ENCODE measurements at places on chromosomes 1 and 21.
A peak's percentile ranks its signal among the peaks of the same experiment; 100 is the strongest.

DNA sequence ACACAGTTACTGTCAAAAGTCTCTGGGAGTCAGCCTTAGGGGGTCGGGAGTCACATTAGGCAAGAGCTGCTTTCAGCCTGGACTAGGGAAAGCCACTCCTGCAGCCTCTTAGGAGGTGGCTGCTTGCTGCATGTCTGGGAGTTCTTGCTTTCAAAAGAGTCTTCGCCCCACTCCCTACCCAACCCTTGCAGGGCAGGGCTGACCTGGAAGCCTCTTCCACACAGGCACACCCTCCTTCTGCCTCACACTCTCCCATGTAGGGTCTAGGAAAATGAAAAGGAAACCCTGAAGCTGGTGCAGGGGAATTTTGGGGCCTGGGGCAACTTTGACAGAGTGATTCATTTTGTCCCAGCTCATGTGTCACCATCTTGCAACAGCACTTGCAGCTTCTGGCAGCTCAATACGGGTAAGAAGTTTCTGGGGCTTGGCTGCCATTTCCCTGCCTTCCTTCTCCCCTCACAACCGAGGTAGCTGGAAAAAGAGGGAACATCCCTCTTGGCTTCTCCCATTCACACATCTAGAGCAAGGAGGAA lies 37.3 kb downstream of the KCND3 start:
- DNase-seq, result no peak

- no peak for DNase-seq
These were observed 33.4 kb downstream of the HMCN1 start for GRCh38 chr1:185767508-185768120.

GRCh38 chr1:109475261-109475660 lies 8.4 kb upstream of the ATXN7L2 start:
- no peak for DNase-seq

- no peak for DNase-seq
These were observed 3.2 kb upstream of the NADK start for GRCh38 chr1:1781526-1781903.

DNA sequence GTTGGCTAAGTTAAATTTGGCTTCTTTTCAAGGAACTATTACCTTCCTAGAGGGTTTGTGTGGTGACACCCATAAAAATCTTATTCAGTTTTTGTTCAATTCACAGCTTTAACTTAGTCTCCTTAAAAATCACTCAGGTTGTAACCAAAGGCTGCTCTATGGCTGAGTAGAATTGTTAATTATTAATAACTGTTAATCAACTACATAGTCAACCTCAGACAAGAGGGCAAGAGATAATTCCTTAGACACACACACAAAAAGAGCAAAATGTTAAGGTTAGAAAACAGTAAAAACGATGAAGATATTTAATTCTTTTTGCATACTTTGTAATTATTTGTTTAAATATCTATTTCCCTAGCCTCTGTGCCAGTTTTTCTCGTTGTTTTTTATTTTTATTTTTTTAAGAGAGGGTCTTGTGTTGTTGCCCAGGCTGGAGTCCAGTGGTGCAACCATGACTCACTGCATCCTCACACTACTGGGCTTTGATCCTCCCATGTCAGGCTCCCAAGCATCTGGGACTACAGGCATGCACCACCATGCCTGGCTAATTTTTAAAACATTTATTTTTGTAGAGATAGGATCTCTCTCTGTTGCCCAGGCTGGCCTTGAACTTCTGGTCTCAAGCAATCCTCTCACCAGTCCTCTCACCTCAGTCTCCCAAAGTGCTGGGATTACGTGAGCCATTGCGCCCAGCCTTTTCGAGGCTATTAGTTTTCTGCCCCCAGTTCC lies 215.2 kb downstream of the DISC1 start:
- DNase-seq, result no peak

GRCh38 chr1:230629511-230629910 lies 12.8 kb upstream of the COG2 start:
- no peak for DNase-seq

DNA sequence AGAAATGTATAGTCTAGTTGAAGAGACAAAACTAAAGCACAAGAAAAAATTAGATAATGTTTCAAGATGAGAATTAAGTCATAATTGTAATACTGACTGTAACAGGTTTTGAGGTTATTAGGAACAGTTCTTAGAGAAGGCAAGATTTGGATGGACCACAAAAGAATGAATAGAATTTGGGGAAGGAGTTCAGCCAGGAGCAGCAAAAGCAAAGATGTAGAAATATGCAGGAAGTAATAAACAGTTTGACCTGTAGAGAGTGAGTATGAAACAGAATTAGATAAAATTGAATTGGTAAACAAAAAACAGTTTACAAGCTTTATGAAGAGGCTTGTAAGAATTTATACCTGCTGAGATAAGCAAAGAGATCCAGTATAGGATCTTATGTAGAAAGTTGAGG lies 16.3 kb downstream of the VPS45 start:
- no peak for DNase-seq

- no peak for DNase-seq
These were observed 363.3 kb downstream of the RPS6KC1 start for GRCh38 chr1:213414346-213414745.

DNA sequence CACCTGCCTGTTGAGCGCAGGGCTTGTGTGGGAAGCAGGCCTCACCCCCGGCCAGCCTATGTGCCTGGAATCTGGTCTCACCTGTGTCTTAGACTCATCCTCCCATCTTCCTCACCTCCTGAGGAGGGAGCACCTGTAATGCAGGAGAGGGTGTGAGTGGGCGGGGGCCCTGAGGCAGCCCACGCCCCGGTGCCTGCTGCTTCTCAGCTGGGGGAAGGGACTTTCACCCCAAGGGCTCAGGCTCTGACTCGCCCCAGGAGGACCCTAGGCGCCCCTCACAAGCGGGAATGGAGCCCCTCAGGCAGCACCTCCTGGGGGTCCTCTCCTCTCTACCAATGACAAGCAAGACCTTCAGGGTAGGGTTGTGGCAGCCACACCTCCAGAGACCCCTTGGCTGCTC lies 6.7 kb upstream of the ZNF670 start:
- no peak for DNase-seq

GRCh38 chr1:47569681-47570470 lies 132.0 kb downstream of the FOXD2 start:
- no peak for DNase-seq

DNA sequence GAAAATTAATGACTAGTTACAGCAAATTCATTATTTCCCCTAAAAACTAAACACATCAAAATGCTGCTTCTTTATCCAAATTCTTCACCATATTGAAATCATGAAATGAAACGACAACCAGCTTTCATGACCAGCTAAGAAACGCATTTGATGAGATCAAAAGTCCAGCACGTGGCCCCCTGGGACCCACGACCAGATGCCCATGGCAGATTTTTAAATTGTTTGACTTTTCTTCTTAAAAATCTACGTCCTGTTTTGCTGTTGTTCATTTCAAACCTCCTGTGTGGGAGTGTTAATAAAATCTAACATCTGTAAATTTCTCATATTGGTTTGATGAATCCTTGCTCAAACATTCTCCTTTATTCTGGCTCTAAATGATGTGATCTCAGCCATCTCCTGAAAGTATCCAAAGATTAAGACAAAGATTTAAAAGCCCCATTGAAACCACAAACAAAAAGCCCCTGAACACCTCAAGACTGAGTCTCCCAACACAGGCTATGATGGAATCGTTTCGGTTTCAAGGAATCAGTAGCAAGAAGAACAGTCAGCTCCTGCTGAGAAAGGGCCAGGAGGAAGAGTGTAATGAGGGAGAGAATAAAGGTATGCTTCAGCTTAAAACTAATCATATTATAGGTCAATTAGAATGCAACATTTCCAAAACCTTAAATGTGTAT lies 523.6 kb downstream of the SMYD3 start:
- DNase-seq, result no peak

DNA sequence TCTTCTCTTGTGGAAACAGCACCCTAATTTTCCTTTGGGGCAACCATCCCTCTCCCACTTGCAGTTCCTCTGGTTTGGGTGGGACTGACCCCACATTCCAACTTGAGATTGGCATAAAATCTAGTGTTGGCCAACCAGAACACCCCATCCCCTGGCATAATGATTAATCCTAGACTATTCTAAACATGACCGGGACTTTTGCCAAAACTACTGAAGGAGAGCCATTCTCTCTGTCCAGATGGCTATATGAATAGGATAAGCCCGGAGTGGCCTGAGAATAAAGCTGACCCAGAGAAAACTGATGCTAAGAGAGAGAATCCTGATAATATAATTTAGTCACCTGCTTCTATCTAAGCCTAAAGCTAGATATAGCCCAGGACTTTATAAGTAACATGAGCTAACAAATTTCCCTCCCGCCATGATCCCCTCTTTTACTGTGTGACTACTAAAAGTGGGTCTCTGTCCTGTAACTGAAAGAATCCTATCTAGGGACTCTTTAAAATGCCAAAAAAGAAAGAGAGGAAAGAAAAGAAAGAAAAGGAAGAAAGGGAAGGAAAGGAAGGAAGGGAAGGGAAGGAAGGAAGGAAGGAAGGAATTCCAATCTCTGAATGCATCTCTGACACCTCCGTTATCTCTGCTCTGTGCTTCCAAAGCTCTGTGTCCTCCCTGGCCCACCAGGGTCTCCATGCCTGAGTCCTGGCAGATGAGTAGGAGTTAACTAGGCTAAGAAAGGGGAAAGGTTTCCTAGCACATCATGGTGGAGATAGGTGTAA lies 28.0 kb upstream of the NRDC start:
- DNase-seq, result no peak

GRCh38 chr1:200302192-200302920 lies 107.5 kb downstream of the ZNF281 start:
- peak; percentile 64 for DNase-seq

DNA sequence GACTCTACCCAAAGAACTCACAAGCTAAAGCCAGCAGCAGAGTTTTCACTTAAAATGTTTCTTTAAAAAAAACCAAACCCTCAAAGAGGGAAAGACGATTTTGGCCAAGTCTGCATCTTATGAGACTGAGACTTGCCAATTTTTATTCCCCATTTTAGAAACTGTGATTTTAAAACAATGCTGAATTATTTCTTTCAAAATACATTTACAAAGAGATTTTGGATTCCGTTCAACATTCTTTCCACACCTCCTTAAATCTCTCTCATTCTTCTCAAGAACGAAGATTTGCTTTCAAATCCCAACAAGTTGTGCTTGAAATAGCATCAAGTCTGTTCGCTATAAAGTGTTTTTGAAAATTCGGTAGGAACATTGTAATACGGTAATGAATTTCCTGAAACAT lies 133.9 kb upstream of the VANGL1 start:
- DNase-seq, result no peak

- no peak for DNase-seq
These were observed 13.6 kb upstream of the TSPEAR start for GRCh38 chr21:44724926-44725325.

DNA sequence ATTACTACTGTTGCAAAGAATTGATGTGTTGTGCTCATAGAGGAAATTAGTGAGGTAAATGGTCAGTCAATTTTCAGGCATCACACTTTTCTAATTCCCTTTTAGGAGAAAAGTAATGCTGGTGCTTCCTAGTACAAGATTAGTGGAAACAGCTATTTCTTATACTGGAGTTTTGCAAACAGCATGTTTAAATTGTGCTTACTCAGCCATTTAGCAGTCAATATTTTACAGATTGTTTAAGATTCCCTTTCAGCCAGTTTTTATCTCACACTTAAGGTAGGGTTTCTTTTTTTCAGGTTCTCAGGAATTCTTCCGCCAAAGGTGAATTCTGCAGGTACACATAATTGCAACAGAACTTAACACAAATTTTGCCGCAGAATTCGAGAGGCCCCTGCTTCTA lies 10.9 kb downstream of the SRRM1 start:
- no peak for DNase-seq

DNA sequence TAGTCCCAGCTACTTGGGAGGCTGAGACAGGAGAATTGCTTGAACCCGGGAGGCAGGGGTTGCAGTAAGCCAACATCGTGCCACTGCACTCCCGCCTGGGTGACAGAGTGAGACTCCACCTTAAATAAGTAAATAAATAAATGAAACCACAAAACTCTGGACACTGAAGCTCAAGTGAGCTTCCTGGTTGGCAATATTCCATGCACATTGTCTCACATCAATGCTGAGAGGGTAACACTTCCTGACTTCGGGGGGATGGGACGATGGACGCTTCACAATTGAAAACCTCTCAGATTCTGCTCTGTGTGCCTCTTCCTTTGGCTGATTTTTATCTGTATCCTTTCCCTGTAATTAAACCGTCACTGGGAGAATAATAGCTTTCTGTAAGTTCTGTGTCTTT lies 70.0 kb upstream of the ZNF644 start:
- no peak for DNase-seq

DNA sequence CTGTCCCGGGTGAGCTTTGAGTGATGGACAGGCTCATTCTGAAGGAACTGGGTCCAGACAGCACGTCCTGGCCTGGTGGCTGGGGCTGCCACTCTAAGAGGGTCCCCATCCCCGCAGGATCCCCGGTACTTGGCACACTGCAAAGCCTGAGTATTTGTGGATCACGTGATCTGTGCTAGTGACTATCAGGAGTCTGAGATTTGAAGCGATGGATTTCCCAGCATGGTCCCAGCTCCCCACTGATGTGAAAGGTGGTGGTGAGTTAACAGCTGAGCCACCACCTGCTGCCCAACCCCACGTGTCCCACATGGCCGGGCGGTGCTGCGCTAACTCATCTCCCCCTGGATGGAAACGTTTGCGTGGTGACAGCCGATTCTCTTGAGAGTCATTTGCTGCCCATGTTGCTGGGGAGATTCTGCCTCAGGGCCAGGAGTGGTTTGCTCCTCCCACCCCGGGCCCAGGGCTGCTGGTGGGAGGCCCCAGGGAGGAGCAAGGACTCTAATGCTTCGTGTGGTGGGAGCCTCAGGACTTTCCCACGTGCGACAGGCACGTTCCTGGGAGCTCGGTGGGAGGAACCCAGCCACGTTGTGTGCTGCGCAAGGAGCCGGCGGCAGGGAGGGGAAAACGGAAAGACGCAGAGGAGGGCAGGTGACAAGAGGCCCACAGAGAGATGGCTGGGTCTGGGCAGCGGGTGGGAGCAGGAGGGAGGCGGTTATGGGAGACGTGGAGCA lies 15.1 kb downstream of the FAAP20 start:
- no peak for DNase-seq

GRCh38 chr1:4634793-4635406 lies 19.5 kb upstream of the AJAP1 start:
- no peak for DNase-seq

DNA sequence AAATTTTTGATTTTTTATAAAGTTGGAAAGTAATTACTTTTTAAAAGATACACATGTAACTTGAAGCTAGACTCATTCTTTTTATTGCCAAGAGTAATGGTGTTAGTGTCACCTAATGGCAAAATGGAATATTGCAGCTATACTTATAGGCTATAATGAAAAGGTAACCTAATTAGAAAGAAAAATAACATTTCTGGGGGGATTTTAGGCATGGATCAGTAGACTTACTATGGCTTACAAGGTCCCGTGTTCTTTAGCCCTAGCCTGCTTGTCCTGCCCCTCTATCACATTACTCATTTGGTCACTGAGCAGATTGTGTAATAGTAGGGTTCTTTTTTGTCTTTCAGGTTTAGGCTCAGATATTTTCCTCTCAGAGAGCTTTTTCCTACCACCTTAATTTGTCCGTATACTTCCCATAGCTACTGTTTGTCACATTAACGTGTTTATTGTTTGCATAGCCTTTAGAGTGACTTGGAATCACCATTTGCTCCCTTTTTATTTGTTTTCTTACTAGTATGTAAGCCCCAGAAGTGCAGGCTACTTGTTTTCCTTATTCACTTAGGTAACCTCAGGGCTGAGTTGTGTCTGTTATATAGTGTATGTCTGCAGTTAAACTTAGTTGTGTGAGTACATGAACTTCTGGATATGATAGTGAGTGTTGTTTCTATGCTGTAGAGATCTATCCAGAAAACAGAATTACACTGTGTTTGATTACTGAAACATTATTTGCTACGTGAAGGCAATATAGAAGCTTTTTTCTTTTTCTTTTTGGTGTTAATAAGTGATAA lies 58.7 kb downstream of the RABGAP1L start:
- DNase-seq, result no peak

GRCh38 chr1:11252538-11252937 lies 9.8 kb downstream of the MTOR start:
- no peak for DNase-seq

Data from stimulated activated CD4-positive, alpha-beta T cell treated with anti-CD3 and anti-CD28 coated beads, Interleukin-15, amount 100 ng/mL, for 24 hours (primary cell).